ENCODE measurements at places on chromosomes 13 and 19. TPM values are rescaled to one million over a fixed set of nuclear protein-coding genes. Genes with fewer than 3 reads are reported as not detected.

TEX29 gene
- 0.50 TPM for total RNA-seq

DNA sequence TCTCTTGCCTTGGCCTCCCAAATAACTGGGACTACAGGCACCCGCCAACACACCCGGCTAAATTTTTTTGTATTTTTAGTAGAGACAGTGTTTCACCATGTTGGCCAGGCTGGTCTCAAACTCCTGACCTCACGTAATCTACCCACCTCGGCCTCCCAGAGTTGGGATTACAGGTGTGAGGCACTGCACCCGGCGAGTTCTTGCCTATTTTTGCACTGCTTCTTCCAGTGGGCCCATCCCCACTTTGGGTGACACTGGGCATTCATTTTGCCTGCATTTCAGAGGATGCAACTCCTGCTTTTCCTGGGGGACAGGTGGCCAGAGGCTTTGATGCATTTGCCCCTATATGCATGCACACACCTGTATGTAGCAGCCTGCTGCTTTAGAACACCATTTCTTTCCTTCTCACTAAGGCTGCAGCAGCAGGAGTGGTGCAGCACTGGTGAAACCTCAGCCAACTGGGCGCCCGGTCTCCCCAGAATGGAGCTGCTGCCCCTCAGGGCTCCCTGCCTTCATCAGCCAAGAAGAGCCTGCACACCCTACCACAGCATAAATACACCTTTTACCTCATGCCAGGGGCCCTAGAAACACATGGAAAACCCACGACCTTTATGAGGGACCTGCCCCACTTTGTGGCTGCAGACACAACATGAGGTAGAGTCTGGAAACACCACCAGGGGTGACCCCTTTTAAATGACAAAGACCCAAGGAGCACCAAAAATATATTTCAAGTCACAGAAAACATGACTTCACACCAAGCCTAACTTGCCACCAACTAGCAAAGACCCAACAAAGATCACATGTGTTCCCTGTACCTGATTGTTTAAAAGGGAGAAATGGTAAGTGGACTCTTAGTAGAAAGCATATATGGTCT, 36.8 kb upstream of the POP4 start:
- H3K4me1 ChIP-seq, result no peaks in the 10 kb centered on the region
- no peak overlapping the region for H3K27ac ChIP-seq
- H3K27me3 ChIP-seq, result peaks cover 73% of the 10 kb centered on the region
- no peak overlapping the region for H3K4me3 ChIP-seq

- peaks cover 9% of the 10 kb centered on the region for H3K4me1 ChIP-seq
- no peak for DNase-seq
- H3K4me3 ChIP-seq, result no peak overlapping the region
- H3K36me3 ChIP-seq, result no peaks in the 10 kb centered on the region
These were observed 348.9 kb downstream of the UQCRFS1 start for GRCh38 chr19:28864024-28864503.

- DNase-seq, result no peak
- H3K4me3 ChIP-seq, result no peak overlapping the region
- no peaks in the 10 kb centered on the region for H3K27me3 ChIP-seq
- peak overlapping the region; percentile 85 for H3K27ac ChIP-seq
These were observed 126.4 kb downstream of the TNFRSF19 start for GRCh38 chr13:23696610-23697009.

- DNase-seq, result no peak
- H3K4me1 ChIP-seq, result no peaks in the 10 kb centered on the region
- no peak overlapping the region for H3K4me3 ChIP-seq
These were observed 77.3 kb downstream of the ZNF486 start for GRCh38 chr19:20244356-20244755.

DNA sequence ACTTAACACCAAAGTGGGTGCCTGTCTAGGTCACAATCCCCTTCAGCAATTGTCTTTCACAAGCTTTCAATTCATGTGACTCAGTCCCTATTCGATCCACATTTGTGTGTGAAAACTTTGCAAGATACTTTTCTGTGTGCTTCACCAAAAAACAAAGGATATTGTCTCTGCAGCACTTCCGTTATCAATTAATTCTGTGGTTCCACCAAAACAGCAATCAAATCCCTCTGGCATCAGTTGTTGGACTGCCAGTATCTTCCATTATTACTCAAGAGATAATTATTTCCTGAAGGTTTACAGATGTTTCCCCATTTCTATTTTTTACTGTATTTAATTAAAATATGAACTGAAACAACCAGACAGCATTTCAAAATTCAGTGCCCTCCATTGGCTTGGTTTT, 481.4 kb downstream of the SUCLA2 start:
- DNase-seq, result no peak
- H3K4me1 ChIP-seq, result peaks cover 17% of the 10 kb centered on the region
- H3K27me3 ChIP-seq, result no peaks in the 10 kb centered on the region
- no peak overlapping the region for H3K27ac ChIP-seq
- H3K4me3 ChIP-seq, result no peak overlapping the region

ZNF579 gene
- 29.1 TPM for total RNA-seq

SHANK1 gene
- 6.8 TPM for total RNA-seq

GRCh38 chr13:32647926-32648325, 61.7 kb downstream of the PDS5B start:
- no peak for DNase-seq
- no peaks in the 10 kb centered on the region for H3K27me3 ChIP-seq
- no peak overlapping the region for H3K4me3 ChIP-seq
- H3K4me1 ChIP-seq, result peaks cover 19% of the 10 kb centered on the region
- H3K27ac ChIP-seq, result no peak overlapping the region

DNA sequence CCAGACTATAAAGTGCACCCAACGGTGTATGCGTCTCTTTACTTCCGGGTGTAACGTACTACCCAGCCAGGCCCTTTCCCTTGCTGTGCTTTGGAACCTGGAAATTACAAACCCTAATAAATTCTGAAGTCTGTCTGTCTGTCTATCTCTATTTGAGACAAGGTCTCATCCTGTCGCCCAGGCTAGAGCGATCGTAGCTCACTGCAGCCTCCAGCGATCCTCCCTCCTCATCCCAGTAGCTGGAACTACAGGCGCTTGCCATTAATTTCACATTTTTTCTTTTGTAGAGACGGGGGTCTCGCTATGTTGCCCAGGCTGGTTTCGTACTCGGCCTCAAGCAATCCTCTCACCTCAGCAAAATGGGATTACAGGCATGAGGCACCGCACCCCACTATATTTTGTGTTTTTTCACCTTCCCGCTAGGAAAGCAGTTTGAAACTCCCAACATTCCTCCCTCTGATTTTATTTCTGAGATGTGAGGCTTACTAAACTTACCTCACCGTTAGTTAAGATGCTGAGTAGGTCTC, 469 bp upstream of the RNF6 start:
- peaks cover 5% of the 10 kb centered on the region for H3K27me3 ChIP-seq
- DNase-seq, result no peak

- no peaks in the 10 kb centered on the region for H3K36me3 ChIP-seq
- H3K27ac ChIP-seq, result no peak overlapping the region
- no peaks in the 10 kb centered on the region for H3K4me1 ChIP-seq
- H3K4me3 ChIP-seq, result no peak overlapping the region
- no peak for DNase-seq
These were observed 137.1 kb upstream of the ATXN8OS start for GRCh38 chr13:69970520-69970919.

DNA sequence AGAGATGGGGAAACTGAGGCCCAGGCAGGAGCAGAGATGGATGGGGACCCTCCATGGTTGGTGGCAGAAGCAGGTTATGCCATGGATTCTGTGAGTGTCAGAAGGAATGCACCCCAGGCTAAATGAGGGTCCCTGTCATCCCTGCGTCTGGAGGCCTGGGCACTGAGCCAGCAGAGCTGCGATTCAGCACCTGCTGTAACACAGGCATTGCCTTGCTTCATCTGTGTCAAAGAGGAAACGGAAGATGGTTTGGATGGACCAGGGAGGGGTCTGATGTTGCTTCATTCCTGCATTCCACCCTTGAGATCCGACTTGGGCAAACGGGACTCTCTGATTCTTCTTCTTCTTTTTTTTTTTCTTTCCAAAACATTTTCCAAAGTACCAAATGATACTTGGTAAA, 1.2 kb downstream of the C5AR1 start:
- H3K4me1 ChIP-seq, result no peaks in the 10 kb centered on the region
- H3K4me3 ChIP-seq, result no peak overlapping the region
- H3K27ac ChIP-seq, result no peak overlapping the region
- H3K36me3 ChIP-seq, result no peaks in the 10 kb centered on the region

EXOC3L2 gene
- 1.1 TPM for total RNA-seq

CABP5 gene
- not detected for total RNA-seq

DNA sequence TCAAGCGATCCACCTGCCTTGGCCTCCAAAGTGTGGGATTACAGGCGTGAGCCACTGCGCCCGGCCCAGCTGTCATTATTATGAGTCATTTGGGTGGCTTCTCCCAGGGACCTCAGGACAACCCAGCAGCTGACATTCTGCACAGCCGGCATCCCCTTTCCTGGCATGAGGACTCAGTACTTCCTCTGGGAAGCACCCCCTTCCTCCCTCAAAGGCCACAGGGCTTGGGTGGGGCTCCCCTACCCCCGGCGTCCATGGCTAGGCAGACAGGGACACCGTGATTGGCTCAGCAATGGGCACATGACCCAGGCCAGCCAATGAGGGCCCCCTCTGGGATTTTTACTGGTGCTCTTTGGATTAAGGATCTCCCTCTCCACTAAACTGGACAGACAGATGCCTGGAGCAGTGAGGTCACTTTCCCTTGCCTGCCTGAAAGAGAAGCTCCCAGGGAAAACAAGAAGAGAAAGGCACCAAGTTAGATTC, 6.0 kb downstream of the KANK2 start:
- H3K27ac ChIP-seq, result no peak overlapping the region
- peaks cover 5% of the 10 kb centered on the region for H3K4me1 ChIP-seq
- peaks cover 7% of the 10 kb centered on the region for H3K36me3 ChIP-seq
- no peaks in the 10 kb centered on the region for H3K27me3 ChIP-seq
- no peak overlapping the region for H3K4me3 ChIP-seq

GRCh38 chr13:84563611-84564010, 681.3 kb upstream of the SLITRK1 start:
- H3K27me3 ChIP-seq, result no peaks in the 10 kb centered on the region
- DNase-seq, result no peak
- H3K4me1 ChIP-seq, result no peaks in the 10 kb centered on the region
- H3K36me3 ChIP-seq, result peaks cover 5% of the 10 kb centered on the region
- H3K4me3 ChIP-seq, result no peak overlapping the region
